ELR (cell line): ENCODE measurements at places on chromosomes 4 and X.
A peak's percentile ranks its signal among the peaks of the same experiment; 100 is the strongest.

- no peak for DNase-seq
Measured at GRCh38 chrX:96481831-96482230, 202.8 kb upstream of the DIAPH2 start.

DNA sequence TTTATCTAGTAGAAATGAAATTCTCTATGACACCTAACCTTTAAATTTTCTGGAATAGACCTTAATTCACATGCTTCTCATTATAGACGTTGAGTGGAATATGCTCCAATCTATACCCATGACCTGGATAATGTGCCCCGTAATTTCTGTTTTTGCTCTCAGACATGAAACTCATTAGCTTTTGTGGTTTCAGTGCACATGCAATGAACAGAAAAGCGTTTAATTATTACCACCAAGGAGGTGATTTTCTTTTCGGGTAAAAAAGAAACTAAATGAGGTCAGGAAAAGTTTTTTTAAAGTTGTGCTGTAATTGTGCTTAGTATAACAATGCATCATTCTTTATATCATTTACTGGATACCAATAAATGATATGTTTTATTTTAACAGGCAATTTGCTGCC is 1703.9 kb upstream of the TENM3 start:
- no peak for DNase-seq

DNA sequence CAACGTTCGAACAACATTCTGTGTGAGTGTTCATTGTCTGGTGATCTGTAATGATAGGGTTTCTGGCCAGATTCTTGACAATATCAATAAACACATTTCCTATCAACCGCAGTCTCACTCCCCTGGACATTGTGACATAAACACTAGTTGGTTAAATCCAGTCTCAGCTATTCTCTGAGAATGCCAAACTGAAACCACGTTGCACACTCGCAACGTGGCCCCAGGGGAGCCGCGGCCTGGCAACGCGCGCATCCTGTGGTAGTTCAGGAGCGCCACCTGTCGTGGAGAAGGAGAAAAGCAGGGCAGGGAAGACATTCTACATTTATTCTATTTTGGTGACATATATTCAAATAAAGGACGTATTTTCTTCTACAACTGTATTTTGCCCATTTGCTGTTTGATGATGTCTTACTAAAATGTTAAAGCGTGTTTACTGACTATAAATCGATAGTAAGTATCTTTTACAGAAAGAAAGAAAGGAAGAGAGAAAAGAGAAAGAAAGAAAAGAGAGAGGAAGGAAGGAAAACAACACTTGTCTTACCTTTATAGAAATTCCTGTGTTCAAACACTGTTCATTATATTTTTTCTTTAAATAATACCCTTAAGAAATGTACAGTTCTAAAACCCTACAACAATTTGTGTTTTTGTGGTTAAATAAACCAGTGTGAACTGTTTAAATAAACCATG is 738.3 kb upstream of the FRG1 start:
- DNase-seq, result peak; percentile 13

GRCh38 chr4:98394134-98394533 is 132.9 kb downstream of the RAP1GDS1 start:
- peak; percentile 25 for DNase-seq

DNA sequence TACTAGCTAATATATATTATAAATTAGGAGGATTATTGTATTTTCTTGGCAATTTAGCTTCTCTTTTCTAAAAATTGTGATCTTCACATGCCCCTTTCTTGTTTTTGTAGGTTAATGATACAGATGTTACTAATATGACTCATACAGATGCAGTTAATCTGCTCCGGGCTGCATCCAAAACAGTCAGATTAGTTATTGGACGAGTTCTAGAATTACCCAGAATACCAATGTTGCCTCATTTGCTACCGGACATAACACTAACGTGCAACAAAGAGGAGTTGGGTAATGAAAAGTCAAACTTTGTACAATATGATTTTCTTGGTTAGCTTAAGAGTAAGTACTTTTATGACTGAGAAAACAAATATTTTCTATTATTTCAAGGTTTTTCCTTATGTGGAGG is 74.1 kb downstream of the SLC10A6 start:
- DNase-seq, result no peak

GRCh38 chrX:17046478-17047097 is 100.1 kb downstream of the REPS2 start:
- DNase-seq, result peak; percentile 65

DNA sequence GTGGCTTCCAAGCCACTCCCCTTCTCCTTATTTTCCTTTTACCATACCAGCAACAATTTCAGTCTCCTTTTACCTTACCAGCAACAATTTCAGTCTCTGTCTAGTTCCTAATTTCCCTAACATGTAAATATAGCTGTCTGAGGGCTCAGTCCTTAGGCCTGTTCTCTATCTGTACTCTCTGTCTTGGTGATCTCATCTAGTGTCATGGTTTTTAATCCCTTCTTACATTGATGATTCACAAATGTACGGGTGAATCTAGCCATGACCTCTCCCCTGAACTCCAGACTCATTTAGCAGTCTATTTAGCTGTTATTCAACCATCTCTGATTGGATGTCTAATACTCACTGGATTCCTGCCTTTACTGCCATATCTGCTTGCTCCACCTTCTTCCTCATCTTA is 7.2 kb downstream of the IL15 start:
- DNase-seq, result peak; percentile 92

DNA sequence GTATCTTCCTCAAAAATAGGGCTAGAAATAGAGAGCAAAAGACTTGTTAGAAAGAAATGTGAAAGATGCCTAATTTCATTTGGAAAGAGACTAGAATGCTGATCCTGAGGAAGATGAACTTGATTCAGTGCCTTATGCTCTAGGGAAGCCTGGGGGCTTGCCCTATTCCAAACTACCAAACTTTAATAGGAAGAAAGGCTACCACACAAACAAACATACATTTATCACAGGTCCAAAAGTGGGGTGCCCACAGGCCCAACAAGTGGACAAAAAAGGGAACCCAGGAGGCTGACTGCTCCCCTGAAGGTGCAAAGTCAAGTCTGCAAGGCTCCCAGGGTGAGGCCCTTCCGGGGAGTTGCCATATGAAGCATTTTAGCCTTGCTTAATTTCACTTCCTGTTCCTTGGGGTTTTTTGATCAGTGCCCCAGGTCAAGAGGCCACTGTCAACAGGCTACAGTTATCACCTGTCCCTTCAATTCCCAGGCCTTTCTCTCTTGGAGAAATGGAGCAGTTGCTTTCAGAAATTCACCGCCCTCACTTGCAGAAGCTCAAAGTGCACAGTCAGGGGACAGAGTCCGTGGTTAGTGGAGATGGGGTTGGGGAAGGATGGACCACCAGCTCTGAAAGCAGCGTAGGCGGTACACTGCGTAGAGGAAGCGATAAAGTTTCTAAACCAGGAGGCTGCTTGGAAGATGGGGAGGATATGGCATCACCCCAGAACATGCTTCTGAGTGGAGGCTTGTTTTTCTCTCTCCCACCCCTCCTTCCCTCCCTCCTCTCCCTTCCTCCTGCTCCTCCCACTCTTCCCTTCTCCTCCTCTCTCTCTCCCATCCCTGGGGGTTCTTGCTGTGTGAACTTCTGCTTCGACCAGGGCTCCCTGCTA is 36.4 kb downstream of the TMEM154 start:
- DNase-seq, result no peak

GRCh38 chrX:48996969-48997368 is 5.1 kb downstream of the GRIPAP1 start:
- DNase-seq, result no peak
